Aorta (tissue), 5 donors: ENCODE measurements at places on chromosomes 3 and 15. TPM values are rescaled to one million over a fixed set of nuclear protein-coding genes. Genes with fewer than 3 reads are reported as not detected.
A peak's percentile ranks its signal among the peaks of the same experiment; 100 is the strongest.

- no peak for DNase-seq
Measured at GRCh38 chr15:39285071-39285470, 295.8 kb upstream of the THBS1 start.

DNA sequence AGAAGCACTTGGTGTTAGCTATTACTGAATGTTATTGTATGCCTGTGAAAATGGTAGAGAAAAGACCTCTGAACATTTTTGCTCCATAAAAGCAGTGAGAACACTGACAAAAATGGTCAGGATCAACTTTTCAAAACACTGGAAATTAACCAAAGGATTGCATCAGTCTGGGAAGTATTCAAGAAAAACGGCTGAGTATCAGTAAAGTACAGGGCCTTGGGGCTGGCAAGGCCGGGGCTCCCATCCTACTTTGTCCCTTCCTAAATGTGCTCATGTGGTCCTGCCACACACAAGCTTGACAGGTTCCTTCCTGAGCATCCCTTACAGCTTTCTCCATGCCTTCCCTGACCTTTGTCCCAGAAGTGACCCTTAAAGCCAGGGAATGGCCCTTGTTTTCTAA, 84.0 kb downstream of the CFAP20DC start:
- no peak for DNase-seq

- DNase-seq: no peak
Measured at GRCh38 chr15:60763688-60764087, 284.7 kb upstream of the ICE2 start.

GRCh38 chr3:34066328-34066727, 267.9 kb downstream of the PDCD6IP start:
- no peak for DNase-seq

DNA sequence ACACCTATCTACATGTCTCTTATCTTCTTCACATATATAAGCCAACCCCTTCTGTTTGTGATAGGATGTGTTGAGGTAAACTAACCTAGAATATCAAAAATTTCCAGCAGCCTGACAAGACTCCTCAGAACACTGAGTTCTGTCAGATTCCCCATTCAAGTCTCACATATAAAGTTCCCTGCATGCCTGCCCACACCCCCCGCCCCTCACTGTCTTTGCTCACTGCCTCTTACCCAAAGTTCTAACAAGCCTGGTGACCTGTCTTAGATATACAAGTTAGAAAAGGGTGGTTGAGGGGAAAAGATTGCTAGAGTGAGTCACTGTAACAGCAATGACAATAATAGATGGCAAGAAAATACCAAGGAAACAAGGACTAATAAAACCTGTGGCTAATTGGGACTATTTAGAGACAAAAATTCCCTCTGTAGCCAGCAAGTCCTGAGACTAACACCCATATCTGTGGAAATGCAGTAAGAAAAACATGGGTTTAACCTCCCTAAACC, 40.1 kb downstream of the FBXO22 start:
- no peak for DNase-seq

GRCh38 chr15:52856286-52856685, 66.2 kb upstream of the ONECUT1 start:
- no peak for DNase-seq

GRCh38 chr15:81433462-81433861, 59.4 kb upstream of the TMC3 start:
- no peak for DNase-seq

DNA sequence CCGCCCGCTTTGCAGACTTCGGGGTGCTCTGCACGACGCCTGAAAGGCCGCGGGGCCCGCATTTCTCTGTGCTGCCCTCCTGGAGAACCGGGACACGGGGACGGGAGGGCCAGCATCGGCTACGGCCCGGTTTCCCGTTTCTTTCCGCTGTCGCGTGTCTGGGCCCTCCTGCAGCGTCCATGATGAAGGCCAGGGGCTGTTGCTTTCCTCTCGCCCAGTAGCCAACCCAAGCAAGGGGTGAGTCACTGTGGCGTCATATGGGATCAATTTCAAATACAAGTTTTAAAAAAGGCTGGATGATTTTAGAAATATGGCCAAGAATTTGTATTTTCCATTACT, 435 bp downstream of the SLC35G2 start:
- DNase-seq: peak; percentile 78

- DNase-seq: peak; percentile 49
Measured at GRCh38 chr3:111737047-111737705, 121.9 kb upstream of the PHLDB2 start.

DNA sequence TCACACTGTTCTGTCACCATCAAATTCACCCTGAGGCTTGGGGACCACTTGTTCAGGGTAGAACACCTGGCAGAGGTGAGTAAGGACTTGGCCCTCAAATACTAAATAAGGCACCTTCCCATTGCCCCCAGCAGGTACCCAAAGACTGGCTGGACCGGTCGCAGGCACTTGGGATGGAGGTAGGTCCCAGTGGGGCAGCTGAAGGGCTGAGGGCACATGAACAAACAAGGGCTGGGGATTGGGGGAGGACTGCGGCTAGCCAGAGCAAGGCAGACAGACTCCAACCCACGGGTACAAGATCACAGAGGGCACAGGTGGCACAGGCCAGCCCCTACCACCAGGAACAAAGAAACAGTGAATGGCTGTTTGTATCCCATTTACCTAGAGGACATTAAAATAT, 1.9 kb downstream of the MRPS25 start:
- DNase-seq: no peak

DNA sequence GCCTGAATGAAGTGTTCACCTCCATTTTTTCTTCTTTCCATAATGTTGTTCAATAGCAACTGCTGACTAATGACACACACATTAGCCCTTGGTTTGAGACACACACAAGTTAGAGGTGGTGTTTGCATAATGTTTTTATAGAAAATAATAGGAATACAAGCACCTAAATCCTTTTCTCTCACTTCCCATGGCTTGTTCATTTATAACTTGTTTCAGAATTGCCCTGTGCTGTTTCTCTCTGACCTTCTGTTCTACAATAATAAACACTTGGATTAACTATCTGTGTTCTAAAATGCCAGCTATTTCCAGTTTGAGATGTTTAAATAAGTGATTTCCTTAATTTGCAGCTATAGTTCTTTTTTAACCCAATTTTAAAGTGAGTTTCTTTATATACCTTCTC, 525.1 kb upstream of the ROBO2 start:
- DNase-seq: no peak

GRCh38 chr3:194971009-194971408, 285.3 kb downstream of the FAM43A start:
- DNase-seq: no peak

DNA sequence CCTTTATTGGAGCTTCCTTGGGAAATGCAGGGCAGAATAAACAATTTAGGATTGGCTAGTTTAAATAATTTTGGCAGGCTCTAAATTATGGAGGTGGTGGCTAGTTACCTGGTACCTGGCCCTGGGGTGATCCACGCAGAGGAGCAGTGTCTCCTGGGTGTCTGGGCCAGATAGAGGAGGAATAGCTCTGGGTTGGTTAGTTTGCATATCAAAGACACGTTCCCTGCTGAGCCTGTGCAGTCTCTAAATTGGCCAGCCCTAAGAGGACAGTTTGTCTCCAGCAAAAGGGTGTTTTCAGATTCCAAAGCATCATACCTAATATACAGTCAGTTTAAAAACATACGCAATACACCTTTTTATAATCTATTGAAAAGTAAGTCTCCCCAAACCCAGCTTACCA, 333.3 kb upstream of the TPM1 start:
- DNase-seq: no peak

GRCh38 chr3:131711114-131711768, 208.5 kb upstream of the MRPL3 start:
- DNase-seq: no peak

DNA sequence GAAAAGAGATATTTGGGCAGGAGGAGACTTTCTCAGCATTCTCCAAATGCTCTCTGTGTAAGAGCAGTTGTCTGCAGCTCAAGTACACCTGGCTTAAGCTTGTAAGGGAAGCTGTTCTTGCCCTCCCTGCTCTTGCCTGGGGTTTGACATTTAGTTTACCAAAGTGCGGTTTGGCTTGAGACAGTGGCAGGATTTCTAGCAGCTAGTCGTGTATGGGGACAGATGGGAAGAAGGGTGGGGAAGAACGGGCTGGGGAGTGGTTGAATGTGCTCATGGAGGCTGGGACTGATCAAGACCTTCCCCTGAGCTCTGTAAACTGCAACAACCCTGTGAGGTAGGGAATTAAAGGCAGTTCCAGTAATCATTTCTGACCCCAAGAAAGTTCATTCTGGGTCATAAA, 39.8 kb downstream of the SQOR start:
- DNase-seq: no peak

- DNase-seq: no peak
Measured at GRCh38 chr15:59307165-59307537, 65.5 kb downstream of the MYO1E start.

- DNase-seq: no peak
Measured at GRCh38 chr3:56484525-56485032, 16.3 kb upstream of the ERC2 start.

- DNase-seq: no peak
Measured at GRCh38 chr3:180063783-180064182, 27.0 kb upstream of the PEX5L start.

DNA sequence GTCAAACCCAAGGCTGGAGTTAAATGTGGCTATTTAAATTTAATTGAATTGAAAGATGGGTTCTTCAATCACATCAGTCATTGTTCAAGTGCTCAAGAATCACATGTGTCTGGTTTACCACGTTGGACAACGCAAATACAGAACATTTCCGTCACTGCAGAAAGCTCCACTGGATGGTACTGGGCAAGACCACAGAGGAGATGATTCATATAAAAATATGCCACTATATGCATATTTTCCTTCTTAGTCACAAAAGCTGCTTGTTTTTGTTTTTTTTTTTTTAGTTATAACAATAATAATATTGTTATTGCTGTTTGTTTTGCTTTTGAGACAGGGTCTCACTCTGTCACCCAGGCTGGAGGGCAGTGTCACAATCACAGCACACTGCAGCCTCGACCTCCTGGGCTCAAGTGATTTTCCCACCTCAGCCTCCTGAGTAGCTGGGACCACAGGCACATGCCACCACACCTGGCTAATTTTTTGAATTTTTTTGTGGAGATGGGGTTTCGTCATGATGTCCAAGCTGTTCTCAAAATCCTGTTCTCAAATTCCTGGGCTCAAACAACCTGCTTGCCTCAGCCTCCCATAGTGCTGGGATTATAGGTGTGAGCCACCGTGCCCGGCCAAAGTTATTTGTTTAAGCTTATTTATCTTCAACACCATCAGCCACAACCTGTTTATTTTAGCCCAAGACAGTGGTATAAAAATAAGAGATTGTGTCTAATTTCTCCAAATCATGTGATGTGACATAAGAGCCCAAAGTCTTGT, 19.4 kb downstream of the RTP3 start:
- no peak for DNase-seq

GRCh38 chr15:48798319-48798718, 12.6 kb downstream of the CEP152 start:
- no peak for DNase-seq

- DNase-seq: no peak
Measured at GRCh38 chr3:135989242-135989641, 23.7 kb downstream of the PPP2R3A start.

- no peak for DNase-seq
Measured at GRCh38 chr3:112132554-112132953, 494 bp downstream of the GCSAM start.

DNA sequence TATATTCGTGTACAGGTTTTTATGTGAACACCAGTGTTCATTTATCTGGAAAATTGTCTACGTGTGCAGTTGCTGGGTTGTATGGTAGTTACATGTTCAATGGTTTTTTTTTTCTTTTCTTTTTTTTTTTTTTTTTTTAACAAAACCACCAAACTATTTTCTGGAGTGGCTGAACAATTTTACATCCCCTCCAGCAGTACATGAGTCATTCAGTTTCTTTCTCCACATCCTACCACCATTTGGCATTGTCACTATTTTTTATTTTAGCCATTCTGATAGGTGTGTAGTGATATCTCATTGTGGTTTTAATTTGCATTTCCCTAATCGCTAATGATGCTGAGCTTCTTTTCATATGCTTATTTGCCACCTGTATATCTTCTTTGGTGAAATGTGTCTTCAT, 256.3 kb upstream of the EOMES start:
- DNase-seq: no peak

- DNase-seq: no peak
Measured at GRCh38 chr3:55812394-55813013, 325.4 kb upstream of the WNT5A start.

- no peak for DNase-seq
Measured at GRCh38 chr3:187185759-187186158, 11.5 kb upstream of the RTP1 start.

- DNase-seq: no peak
Measured at GRCh38 chr3:37475435-37475834, 301.1 kb upstream of the LRRFIP2 start.

GRCh38 chr3:194086388-194087075, 49.4 kb upstream of the HES1 start:
- DNase-seq: no peak

DNA sequence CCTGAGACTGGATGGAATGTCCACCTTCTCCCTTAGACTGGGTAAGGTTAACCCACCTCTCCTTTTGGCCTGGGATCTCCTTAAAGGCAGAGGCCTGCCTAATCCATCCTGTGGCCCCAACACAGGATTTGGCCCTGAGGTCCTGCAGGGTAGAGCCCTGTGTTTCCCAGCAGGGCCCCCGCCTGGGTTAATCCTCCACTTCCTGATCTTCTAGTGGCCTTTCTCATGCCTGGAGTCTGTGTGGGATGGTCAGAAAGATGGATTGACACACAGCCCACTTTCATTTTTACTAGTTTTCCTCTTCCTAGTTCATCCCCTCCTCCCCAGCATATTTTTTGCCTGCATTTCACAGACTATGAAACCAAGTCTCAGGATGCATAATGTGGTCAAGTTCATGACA, 48.9 kb upstream of the SLC6A6 start:
- DNase-seq: no peak

DNA sequence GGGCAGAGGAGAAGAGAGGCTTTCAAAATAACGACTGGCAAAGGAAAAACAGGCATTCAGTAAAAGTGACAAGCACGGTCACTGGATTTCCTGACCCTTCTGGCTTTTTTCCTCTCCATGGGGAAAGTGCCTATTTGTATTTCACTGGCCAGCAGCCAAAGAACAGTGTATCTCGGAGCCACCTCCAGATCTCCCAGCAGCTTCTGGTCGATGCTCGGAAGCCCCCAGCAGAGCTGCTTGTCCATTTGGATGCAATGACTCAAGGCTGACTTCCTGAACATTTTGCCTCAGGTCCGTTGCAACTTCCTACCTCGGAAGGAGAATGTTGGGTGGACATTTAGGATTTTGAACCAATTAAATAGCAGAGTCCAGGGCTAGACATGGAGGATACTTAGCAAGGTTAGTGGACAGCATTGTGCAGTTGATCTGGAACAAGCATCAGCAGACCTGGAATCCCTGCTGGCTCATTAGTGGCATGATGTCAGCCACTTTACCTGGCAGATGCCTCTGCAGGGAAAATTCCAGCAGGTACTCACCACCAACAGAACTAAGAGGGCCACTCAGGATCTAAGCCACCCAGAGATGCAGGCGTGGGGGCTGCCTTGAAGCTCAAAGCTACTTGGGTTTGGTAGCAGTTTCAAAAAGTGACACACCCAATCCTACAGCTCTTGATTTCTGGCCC, 1.1 kb downstream of the FAM107A start:
- no peak for DNase-seq

BNC1 gene
- total RNA-seq: 0.13 TPM

ANKUB1 gene
- total RNA-seq: not detected

GOLGA6L7 gene
- not detected for total RNA-seq

ITIH1 gene
- total RNA-seq: not detected

ISG20 gene
- 13.3 TPM for total RNA-seq

COL8A1 gene
- 514 TPM for total RNA-seq

SACM1L gene
- total RNA-seq: 52.3 TPM

FBXL22 gene
- 16.3 TPM for total RNA-seq

TMEM42 gene
- total RNA-seq: 7.9 TPM

CRABP1 gene
- total RNA-seq: 1.9 TPM

TKT gene
- total RNA-seq: 109 TPM

GASK1A gene
- 33.7 TPM for total RNA-seq
